Fibroblast of pulmonary artery (primary cell): ENCODE measurements at places on chromosomes 5 and 9.

DNA sequence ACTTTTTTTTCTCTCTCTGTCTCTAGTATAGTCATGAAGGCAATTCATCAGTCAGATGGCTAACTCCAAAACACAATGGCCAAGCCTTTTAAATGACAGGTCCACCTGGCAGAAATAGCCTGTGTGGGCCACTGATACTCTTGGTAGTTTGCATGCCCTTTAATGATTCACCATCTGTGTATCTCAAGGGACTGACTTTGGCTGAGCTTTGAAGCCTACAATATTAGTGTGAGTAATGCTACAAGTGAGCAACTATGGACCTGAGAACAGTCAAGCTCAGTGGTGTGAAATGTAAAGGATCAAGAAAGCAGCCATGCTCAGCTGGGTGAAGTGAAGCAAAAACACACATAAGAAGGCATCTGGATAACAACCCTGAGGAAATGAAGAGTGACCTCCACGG, 506.9 kb downstream of the TLE1 start:
- peak; percentile 25 for DNase-seq

DNA sequence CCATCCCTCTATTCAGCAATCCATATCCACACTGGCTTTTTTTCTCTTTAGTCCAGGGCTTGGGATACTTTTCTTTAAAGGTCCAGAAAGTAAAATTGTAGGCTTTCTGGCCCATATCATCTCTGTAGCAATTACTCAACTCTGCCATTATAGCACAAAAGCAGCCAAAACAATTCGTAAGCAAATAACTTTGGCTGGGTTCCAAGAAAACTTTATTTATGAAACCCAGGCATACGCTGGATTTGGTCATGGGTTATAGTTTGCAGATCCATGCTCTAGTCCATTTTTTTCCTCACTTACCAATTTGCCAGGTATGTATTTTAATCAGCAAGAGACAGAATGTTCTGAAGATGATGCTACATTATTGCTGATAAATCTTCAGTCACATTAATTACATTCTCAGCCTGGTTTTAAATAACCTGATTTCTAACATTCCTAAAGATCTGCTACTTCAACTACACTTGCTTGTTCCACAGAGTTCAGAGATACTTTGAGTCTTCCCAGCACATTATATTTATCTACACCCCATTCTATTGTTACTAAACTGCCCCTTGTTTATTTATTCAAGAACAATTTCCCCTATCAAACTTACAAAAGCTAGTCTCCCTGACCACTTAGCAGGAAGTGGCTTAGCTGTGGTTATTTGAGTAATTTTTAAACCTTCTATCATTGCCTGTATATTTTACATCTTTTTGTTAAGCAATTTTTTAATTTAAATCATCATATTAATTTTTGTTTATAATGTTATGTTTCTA, 161.0 kb downstream of the ISL1 start:
- DNase-seq, result peak; percentile 2

DNA sequence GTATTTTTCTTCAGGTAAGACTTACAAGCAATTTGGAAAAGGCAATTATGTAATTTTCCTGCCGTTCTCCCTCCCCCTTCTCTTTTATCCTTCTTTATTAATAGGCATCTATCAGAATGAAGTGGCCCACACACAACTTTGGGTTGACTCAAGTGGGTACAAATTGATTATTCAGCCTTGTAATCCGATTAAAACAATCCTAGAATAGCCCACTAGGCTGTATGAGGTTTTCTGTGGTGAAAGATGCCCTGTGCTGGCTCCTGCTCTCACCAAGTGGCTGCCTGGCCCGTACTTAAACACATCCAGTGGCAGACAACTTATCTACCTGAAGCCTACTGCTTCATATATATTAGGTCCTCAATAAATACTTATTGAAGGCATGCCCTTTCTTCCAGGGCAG, 177.3 kb upstream of the C9orf72 start:
- DNase-seq, result no peak

GRCh38 chr5:93886098-93886806, 144.9 kb upstream of the POU5F2 start:
- DNase-seq, result no peak

- no peak for DNase-seq
Observed at GRCh38 chr9:135931349-135931820, 24.0 kb upstream of the CAMSAP1 start.

- peak; percentile 99 for DNase-seq
Observed at GRCh38 chr5:9924614-9925013, 294.5 kb upstream of the TAS2R1 start.

GRCh38 chr9:21568484-21568883, 86.4 kb upstream of the IFNE start:
- DNase-seq, result no peak

GRCh38 chr5:124824637-124825158, 78.3 kb upstream of the ZNF608 start:
- DNase-seq, result peak; percentile 96

DNA sequence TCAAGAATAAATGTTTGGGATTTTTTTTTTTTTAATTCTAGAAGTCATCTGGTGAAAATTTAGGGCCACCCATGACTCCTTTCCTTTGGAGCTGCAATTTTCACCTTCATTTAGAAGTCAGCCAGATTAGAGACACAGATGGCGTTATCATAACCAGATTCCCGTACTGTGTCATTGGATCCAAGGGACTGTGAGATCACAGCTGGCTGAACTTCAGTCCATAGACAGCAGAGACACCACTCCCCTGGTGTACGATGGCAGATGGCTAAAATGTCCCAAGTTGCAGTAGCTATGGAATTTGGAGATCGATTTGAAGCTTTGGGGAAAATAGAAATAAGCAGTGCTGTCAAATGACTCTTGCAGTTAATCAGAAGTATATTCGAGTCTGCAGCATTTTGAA, 216.3 kb downstream of the RFK start:
- no peak for DNase-seq

DNA sequence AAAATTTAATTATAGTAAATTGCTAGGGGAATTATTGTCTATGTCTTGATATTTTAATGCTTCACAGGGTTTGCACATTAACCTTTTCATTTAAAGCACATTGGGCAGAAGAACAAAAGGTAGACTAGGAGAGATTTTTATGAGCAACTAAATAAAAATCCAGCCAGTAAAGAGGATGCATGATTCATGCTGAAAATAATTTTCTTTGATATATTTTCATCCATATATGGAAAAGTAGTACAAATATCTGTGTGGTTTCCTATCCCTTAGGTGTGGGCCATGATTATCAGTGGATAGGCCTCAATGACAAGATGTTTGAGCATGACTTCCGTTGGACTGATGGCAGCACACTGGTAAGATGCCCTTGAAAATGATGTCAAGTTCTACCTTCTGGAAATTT, 83.1 kb downstream of the VCAN start:
- DNase-seq, result peak; percentile 38

DNA sequence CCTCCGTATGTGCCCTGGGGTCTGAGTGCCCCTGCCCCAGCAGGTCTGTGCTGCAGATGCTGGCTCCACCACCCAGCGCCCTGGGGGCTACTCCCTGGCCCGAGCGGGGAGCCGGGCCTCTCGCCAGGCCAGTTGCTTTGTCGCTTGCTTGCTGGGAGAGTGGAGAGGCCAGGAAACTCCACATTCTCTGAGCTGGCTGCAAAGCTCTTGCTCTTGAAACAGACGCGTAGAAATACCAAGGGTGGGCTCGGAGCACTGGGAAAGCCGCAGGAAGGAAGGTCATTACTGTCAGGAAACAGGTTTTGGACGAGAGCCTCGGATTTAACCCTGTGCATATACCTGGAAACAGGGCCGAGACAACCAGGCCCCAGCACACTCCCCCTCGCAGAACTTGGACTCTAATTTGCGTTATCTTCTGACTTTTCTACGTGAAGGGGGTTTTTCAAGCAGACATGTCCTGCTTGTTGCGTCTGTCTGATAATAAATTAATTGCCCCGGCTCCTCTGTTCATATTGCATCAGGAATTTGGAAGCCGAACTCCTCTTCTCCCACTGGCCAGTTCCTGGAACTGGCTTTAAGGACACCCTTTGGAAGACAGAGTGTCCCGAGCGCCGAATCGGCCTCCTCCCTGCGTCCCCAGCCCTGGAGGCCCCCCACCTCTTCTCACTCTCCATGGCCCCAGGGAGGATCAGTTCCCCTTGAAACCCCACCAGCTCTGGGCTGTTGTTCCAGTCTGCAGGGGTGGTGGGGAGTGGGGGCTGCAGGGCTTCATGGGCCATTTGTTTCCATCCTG, 11.2 kb downstream of the ADAMTSL2 start:
- DNase-seq, result peak; percentile 47

- no peak for DNase-seq
Observed at GRCh38 chr5:43833961-43834360, 231.0 kb downstream of the NNT start.

DNA sequence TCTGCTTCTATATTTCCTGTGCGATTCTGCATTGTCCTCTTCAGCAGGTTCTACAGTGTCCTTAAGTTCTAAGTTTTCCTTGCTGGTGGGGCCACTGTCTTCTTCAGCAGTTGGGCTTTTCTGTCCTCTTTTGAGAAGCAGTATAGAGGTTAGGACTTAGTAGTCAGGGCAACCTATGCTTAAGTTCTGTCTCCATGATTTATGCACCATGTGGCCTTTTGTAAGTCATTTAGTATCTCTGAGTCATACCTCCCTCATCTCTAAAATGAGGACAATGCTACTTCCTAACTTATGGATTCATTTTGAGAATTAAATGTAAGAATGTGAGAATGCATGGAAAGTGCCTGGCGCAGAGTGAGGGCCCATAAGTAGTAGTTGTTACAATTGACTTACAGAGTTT, 46.8 kb downstream of the GRIN3A start:
- no peak for DNase-seq

DNA sequence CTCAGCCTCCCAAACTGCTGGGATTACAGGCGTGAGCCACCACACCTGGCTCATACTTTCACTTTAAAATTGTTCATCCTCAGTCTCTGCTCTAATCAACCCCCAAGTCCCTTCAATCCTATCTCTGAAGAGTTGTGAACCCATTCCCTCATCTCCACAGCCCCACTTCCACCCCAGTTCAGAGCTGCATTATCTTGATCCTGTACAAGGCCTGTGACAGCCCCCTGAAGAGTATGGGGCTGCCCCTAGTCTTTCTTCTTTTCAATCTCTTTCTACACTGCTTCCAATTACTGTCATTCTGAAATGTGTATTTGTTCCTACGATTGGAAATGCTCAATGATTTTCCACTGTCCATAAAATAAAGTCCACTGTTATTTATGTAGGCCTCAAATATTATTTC, 588.3 kb downstream of the RAB3C start:
- no peak for DNase-seq

GRCh38 chr5:109451146-109451545, 41.4 kb upstream of the PJA2 start:
- no peak for DNase-seq

GRCh38 chr9:111762556-111762955, 32.2 kb downstream of the SHOC1 start:
- DNase-seq, result peak; percentile 55

DNA sequence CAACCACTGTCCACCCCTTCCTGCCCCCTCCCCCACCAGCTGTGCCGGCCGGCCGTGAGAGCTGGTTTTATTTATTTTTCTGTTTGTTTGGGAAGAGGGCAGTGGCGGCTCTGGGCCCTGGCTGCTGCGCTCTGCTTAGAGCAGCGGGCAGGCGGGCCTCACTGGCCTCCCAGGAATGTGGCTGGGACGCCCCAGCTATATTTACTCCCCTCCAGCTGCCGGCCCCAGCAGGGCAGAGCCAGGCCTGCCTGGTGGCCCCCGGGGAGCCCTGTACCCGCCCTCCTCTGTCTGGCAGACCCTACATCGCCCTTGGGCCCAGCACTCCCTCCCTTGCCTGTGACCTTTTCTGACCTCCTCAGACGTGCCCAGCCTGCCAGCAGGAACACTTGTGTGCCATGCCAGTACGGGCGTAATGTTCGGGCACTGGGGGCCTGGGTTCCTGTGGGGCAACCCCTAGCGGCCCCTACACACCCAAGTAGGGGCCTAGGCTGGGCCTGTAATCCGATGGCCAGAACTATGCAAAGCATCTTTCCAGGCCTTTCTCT, 7.7 kb downstream of the CXXC5 start:
- DNase-seq, result no peak
